GM03348 (cell line): ENCODE measurements at places on chromosomes 4 and X.

GRCh38 chr4:128658214-128658631 lies 151.3 kb upstream of the JADE1 start:
- DNase-seq: peak; percentile 25

DNA sequence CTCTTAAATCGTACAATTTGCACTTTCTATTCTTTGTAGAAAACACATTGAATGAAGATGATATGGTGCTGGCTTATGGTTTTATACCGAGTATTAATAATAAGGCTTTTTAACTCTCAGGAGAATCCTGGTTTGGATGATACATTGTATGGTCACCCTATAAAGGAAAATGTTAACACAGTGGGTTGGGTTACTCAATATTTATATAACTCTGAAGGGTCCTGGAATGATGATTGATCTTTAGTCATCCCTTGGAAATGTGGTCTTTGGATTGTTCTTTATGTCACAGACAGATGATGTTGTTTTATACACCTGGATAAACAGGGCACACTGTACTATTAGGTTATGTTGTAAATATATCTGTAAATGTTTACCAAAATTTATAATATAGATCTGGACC lies 496.2 kb upstream of the NDST4 start:
- no peak for DNase-seq

- no peak for DNase-seq
Measured at GRCh38 chrX:3563451-3563850, 150.0 kb downstream of the PRKX start.

- DNase-seq: no peak
Measured at GRCh38 chr4:184424993-184425758, 49.2 kb downstream of the IRF2 start.

DNA sequence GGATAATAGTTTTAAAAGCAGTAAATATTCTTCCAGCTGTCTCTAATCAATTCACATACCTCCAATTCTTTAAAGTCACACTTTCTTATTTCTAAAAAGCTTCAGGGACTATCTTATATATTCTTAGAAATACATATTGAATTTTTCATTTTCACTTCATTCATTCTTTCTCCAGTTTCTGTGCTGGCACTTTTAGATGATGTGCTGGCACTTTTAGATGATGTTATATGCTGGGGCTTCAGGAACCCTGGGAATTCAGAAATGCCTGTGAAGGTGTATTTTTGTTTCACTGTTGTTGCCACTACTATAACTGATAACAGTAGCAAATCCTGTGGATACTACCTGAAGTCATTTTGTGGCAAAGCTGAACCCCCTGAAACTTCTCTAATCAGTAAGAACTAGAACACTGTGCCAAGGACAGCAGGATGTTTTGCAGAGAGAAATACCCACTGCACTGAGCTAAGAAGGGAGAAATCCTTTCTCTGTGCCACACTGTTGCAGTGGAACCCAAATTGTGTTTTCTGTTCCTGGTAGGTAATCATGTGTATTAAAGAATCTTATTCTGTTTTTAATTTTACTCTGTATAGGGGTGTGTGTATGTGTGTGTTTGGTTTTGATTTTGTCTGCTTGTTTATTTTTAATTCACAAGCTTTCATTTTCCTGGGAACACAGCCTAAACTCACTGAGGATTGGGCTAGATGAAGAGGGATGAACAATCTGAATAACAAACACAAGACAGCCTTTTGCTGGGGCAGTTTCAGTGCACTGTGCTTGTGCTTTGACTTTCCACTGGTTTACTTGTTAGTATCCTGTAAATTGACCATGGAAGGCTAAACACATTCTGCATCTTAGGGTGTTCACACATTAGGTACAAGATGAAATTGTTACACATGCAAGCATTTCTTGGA lies 898.3 kb downstream of the CCSER1 start:
- DNase-seq: no peak

DNA sequence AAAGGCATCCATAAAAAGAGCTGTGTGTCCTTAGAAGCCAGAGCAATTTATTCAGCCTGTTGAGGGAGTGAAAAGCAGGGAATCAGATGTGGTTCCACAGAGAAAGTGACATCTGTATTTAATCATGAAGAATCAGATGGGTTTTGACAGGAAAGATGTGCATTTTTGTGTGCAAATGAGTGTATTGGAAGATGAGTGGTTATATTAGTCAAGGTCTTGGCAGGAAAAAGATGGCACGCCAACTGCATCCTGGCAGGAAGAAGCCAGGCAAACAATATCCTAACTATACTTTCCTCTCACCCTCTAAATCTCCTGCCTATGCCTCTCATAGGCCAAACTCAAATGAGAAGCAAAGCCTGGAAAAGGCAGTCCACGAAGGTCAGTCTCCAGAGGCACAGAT lies 59.1 kb downstream of the SCFD2 start:
- peak; percentile 55 for DNase-seq

- no peak for DNase-seq
Measured at GRCh38 chrX:68684291-68684918, 36.9 kb downstream of the STARD8 start.

DNA sequence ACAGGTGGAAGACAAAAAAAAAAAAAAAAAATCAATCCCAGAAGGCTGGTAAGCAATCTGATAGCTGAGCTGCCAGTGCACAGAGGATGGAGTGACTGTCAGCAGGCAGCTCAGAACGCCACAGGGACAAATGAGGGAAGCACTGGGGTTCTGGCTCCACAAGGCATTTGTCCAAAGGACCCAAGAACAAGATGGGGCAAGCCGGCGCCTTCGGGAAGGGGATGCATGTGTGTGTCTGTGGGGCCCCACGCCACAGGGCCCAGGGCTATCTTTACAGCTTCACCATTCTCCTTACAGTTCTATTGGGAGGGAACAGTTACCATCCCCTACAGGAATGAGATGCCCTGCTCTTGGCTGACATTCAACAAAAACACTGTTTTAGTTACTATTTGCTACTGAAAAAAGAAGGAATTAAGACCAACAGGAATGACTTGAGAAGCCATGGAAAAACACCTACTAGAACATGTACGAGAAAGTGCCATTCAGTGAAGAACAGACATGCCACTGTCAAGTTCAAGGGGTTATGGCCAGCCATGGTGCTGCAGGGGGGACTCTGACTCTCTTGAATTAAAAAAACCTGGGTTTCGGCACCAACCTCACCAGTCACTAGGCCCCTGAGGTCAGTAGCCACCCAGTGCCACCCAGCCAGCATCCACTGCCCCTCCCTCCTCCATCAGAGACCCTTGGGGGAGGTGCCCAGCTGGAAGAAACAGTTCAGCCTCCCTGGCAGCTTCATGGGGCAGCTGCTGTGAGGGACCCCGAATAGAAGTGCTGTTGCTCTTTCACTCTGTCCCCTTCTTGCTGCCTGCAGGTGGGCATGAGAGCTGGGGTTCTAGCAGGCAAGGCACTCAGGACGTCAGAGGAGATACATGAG lies 18.5 kb downstream of the WDR1 start:
- no peak for DNase-seq

DNA sequence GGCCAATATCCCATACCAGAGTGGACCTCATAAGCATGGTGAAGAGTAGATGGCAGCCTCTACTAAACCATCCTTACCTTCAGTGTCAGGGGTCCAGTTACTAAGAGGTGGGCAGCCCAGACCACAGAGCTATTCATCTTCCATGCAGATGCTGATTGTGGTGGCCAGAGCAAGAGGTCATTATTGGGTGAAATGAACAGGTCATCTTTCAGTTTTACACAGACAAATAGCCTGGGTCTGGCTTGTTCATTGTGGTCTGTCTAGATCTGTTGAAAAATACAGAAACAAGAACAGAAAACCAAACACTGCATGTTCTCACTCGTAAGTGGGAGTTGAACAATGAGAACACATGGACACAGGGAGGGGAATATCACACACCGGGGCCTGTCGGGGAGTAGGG lies 71.3 kb downstream of the PAK3 start:
- no peak for DNase-seq

- no peak for DNase-seq
Measured at GRCh38 chrX:54089191-54089590, 44.9 kb upstream of the PHF8 start.

- DNase-seq: peak; percentile 75
Measured at GRCh38 chr4:40325406-40326019, 9.6 kb upstream of the CHRNA9 start.

DNA sequence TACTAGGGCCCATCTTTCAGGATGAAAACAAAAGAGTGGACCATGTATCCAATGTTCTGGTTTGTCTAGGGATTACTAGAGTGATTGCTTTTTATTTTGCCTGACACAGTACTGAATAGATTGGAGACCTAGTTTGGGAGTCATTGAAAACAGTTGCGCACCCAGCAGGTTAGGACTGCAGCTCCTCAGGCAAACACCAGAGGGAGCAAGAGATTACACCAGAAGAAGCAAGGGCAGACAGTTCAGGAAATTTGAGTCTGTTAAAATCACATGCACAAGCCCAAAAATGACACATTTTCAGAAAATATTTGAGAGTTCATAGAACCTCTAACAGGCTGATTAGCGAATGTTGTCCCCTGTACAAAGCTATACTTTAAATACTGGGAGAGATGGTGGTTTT lies 55.6 kb downstream of the CYLC1 start:
- DNase-seq: peak; percentile 9

GRCh38 chr4:13322681-13323101 lies 161.4 kb downstream of the RAB28 start:
- DNase-seq: peak; percentile 81

DNA sequence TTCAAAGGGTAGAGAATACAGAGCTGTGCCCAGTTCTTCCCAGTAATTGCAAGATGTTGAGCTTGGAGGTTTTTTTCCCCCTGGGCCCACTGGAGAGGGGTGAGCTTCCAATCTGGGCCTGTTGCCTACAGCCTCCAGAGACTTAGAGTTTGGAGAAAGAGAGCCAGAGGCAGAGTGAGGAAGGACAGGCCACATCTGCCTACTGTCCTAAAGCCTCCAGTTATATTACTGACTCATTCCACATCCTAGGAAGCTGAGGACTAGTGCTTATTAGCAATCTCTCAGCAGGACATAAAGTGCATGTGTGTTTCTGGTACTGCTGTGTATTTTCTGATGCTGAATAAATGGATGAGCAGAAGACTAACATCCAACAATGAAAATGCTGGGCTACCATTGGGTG lies 181.0 kb upstream of the MAMLD1 start:
- DNase-seq: peak; percentile 15

DNA sequence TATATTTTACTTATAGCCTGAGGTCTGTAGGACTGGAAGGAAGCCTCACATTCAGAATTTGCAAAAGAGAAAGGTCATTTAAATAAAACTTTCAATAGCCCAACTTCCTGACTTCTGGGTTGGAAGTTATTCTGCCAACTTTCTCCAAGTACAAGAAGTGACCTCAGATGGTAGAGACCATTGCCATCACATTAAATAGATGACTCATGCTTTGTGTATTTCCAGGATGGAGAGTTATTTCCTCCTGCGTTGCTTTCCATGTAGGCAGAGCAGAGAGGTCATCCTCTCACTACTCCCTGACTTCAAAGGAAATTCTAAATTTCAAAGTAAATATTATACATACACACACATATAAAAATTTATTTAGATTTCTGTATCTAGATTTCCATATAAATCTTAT lies 73.0 kb upstream of the NR3C2 start:
- DNase-seq: peak; percentile 26

DNA sequence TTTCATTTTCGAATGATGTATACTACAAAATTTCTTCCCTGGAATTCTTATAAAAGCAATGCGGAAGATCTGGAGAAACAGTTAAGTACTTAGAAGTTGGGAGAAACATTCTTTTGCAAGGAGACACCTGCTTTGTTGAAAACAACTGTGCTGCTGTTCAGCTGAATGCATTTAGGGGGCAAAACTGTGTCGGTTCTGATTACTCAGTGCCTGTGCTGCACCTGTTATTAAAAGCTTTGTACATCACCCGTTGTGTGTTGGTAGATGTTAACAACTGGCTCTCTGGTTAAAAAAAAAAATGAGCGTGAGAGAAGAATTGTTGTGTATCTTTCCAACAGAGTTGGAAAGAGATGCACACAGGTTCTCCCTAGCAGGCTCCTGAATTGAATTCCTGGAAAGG lies 184.1 kb upstream of the HHIP start:
- no peak for DNase-seq

DNA sequence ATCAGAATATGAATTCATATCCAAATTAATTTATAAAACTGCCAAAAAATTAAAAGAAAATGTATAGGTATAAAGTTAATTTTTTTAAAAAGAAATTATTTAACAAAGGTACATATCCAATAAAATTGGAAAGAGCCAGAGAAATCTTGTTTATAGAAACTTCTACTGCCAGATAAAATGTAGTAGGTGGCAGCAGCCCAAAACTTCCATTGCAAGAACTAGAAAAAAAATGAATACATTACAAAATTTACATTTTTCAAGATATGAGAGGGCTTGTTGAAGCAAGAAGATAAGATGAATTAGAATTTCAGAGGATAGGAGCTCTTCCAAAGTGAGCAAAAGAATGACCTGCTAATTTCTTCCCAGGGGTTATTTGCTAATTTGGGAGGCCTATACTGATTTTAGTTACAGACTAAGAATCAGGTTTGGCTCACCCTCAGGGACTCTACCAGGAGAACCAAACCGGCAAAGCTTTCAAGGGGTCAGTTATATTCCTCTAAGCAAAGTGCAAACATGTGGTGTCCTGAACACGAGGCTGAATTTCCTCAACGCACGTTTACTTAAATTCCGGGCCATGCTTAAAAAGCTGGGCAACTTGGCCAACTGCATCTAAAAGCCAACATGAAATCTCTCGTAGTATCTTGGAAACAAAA lies 17.5 kb downstream of the ANKRD50 start:
- DNase-seq: no peak

GRCh38 chrX:72029483-72030411 lies 102.0 kb downstream of the RTL5 start:
- DNase-seq: peak; percentile 69

DNA sequence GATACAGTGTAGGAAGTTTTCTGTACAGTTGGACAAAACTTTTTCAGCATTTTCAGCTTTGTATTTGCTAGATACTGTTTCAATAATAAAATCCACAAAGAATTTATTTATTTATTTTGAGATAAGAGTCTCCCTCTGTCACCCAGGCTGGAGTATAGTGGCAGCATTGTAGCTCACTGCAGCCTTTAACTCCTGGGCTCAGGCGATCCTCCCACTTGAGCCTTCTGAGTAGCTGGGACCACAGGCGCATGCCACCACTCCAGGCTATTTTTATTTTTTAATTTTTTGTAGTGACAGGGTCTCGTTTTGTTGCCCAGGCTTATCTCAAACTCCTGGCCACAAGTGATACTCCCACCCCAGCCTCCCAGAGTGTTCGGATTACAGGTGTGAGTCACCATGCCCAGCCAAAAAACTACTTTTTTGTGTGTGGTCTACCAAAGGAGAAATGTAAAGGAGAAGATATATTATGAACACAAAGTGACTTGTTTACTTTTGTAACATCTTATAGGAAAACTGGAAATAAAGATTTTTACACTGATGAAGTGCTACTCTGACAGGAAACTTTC lies 13.0 kb upstream of the SOWAHD start:
- DNase-seq: no peak

DNA sequence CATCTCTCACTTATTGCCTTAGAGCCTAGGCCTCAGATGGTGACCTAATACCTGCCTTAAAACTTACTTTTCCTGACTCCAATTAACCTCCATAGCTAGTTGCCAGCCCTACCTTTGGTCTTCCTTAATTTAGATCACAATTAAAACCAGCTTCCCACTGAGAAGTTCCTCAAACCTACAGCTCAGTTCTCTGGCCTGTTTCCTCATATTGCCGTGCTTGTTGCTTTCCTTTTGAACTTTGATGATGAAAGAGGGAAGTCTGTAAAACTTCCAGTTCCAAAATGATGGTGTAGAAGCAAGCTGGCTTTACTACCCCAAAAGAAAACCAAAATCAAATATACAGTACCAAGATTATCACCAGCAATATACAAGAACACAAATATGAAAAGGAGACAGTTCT lies 28.9 kb upstream of the CAMK2D start:
- no peak for DNase-seq
